ENCODE measurements at places on chromosomes 12 and 14.
A peak's percentile ranks its signal among the peaks of the same experiment; 100 is the strongest.

DNA sequence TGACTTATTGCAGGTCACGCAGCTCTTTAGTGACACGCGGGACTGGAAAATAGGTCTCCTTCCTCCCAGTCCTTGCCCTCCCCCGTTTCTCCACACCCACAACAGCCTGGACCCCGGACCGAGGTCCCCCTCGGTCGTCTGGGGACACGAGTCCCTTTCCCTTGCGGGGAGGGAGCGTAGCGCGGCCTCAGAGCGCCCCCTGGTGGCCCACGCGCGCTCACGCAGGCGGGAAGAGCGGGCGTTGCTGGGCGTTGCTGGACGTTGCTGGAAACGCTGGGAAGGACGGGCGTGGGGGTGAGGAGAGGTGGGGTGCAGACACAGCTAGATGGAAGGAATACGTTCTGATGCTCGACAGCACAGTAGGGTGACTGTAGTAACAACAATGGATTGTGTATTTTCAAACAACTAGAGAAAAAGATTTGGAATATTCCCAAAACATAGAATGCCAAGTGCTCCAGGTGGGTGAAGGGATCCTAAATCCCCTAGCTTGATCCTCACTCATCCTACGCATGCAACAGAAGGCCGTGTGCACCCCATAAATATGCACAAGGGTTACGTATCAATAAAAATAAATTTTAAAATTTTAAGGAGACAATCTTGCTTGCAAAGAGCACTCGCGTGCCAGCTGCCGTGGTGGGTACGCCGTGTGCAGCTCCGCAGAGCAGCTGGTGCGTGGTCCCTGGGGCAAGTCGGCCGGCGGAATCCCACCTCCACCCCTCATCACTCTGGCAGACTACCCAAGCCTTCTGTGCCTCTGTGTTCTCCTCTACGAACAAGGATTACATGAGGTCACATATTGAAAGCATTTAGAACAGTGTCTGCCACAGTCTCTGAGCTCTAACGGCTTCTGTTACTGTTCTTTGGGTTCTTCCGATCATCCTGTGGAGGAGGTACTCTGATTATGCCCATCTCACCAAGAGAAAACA is 87.4 kb downstream of the B4GALNT3 start:
- peak; percentile 65 for DNase-seq

- DNase-seq = no peak
These were observed 75.0 kb downstream of the NT5DC3 start for GRCh38 chr12:103766028-103766427.

- DNase-seq = no peak
These were observed 79.5 kb downstream of the SLC25A47 start for GRCh38 chr14:100402631-100403030.

- no peak for DNase-seq
These were observed 308.8 kb downstream of the SNAPC1 start for GRCh38 chr14:62071039-62071438.

Data from CD4-positive, alpha-beta T cell (primary cell).